Activated naive CD4-positive, alpha-beta T cell treated with anti-CD3 and anti-CD28 coated beads, Interleukin-2, amount 50 U/mL, for 72 hours (primary cell): ENCODE measurements at places on chromosomes 13 and 19. TPM values are rescaled to one million over a fixed set of nuclear protein-coding genes. Genes with fewer than 3 reads are reported as not detected.
A peak's percentile ranks its signal among the peaks of the same experiment; 100 is the strongest.

DNA sequence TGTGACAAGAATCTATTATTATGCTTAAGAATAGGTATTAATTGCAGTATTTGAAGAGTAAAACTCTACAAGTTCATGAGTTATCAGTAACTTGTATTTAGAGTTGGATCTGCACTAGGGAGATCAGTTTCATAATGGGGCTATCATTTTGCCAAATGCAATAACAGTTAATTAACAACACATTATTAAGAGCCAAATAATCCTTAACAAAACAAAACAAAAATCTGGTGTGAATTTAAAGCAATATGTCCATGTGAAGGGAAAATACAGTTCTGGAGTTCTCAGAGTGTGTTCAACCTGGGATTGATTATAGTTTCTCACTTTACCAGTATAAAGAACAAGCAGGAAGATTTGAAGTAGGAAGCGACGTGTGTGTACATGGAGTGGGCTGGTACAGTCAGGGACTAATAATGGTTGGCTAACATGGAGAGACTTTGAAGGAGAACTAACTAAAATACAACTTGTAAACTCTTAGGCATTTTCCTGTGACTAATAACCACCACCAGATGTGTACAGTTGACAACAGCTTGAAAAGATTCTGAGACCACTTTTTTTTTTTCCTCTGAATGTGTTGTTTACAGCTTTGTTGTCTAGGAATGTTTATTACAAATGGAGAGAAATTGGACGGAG lies 58.5 kb downstream of the POSTN start:
- DNase-seq: no peak

Gene SLC17A7
- 0.20 TPM for total RNA-seq

Gene UGGT2
- total RNA-seq: not detected

- no peak for DNase-seq
Measured at GRCh38 chr19:46635920-46636761, at the start of gene GNG8. TSS of gene GNG8 (minus strand) at chr19:46636202. CDS start at chr19:46634682, 1,520 bp downstream.

DNA sequence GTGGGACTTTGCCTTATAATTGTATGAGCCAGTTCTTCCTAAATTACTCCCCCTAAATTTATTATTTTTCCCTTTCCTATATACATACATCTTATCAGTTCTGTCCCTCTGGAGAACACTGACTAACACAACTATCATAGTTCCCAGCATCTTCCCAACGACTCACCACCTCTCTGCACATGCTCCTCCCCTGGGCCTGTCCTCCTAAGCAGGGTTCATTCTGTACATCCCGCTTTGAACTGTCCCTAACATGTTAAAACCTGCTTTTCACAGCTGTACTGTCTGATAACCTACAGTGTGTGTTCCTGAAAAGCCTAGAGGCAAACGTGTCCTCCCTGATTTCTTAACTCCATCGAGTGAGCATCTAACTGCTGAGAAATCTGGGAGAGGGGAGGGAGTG lies 141.7 kb downstream of the EFNB2 start:
- DNase-seq: no peak

Gene SOX1
- total RNA-seq: not detected

Gene SHC2
- not detected for total RNA-seq

GRCh38 chr13:71278512-71278911 lies 588.5 kb downstream of the DACH1 start:
- no peak for DNase-seq

Gene GPR12
- not detected for total RNA-seq

Gene PROZ
- total RNA-seq: not detected

Gene CSNK1G2
- 33.1 TPM for total RNA-seq

Gene LILRA1
- total RNA-seq: not detected

- no peak for DNase-seq
Measured at GRCh38 chr19:45547211-45547770, 37.3 kb downstream of the OPA3 start.

Gene BBC3
- total RNA-seq: 84.2 TPM

Gene FLT1
- 4.0 TPM for total RNA-seq

- no peak for DNase-seq
Measured at GRCh38 chr19:48687776-48688175, 8.0 kb upstream of the FUT2 start.

GRCh38 chr19:1244693-1245451 lies 3.3 kb downstream of the ATP5F1D start:
- DNase-seq: no peak

Gene CAPS
- total RNA-seq: 5.1 TPM

DNA sequence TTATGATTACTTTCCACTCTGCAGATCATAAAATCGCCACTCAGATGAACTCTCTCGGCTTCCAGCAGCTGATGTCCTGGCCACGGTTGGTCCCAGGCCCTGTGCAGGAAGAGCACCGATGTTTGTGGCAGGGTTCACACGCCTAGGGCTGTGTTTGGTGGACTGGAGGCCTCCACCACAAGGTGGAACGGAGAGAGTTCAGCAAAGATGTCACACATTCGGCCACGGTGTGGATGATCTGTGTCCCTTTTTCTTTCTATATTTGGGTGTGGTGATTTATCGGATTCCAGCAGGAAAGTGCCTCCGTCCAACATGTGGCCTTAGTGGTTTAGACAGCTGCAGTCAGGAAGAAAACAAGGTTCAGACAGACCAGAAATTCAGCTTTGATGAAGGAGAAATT lies 521 bp upstream of the SHISA2 start:
- DNase-seq: no peak

Gene ZFR2
- total RNA-seq: 0.70 TPM

- peak; percentile 96 for DNase-seq
Measured at GRCh38 chr13:32427852-32428580, at the start of gene N4BP2L1. TSS of gene N4BP2L1 (minus strand) at chr13:32428130. CDS start at chr13:32428082, 48 bp downstream.

- DNase-seq: peak; percentile 53
Measured at GRCh38 chr19:1213391-1214286, 8.1 kb downstream of the STK11 start.

Gene OR7D4
- total RNA-seq: not detected

Gene DMAC2
- total RNA-seq: 46.7 TPM

DNA sequence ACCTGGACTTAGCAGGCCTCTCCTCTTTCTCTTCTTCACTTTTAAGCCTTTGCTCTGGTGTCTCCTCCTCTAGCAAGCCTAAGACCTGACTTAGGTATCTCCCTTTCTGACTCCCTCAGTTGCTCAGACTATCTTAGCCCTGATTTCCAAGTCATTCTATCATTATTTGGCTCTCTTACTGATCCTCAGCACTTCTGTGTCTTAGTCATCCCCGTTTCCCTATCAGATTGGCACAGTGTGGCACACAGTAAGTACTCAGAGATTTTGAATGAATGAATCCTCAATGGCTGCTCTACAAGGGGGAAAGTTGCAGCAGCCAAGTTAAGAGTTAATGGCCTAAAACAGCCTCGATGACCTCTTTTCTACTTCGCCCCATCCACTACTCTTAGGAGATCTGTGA lies 8.2 kb downstream of the KCTD12 start:
- DNase-seq: no peak

DNA sequence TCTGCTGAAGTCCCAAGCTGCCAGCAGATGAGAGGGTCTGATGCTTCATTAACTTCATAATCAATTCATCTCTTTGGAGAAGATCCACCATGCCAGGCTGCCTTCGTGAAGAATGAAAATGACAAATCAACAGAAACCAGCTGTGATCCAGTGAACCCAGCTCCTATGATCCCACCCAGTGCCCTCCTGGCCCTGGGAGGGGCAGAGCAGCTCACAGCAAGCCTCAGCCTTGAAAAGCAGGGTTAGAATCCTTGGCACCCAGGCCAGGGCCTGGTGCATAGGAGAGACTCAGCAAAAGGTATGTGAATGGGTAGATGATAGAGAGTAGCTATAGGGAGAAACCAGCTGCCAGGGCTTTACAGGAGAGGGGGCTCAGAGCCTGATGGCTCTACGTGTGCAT lies 43.6 kb upstream of the UQCRFS1 start:
- no peak for DNase-seq

Gene ELANE
- total RNA-seq: not detected

Gene TUBA3C
- not detected for total RNA-seq

Gene HIPK4
- total RNA-seq: not detected

DNA sequence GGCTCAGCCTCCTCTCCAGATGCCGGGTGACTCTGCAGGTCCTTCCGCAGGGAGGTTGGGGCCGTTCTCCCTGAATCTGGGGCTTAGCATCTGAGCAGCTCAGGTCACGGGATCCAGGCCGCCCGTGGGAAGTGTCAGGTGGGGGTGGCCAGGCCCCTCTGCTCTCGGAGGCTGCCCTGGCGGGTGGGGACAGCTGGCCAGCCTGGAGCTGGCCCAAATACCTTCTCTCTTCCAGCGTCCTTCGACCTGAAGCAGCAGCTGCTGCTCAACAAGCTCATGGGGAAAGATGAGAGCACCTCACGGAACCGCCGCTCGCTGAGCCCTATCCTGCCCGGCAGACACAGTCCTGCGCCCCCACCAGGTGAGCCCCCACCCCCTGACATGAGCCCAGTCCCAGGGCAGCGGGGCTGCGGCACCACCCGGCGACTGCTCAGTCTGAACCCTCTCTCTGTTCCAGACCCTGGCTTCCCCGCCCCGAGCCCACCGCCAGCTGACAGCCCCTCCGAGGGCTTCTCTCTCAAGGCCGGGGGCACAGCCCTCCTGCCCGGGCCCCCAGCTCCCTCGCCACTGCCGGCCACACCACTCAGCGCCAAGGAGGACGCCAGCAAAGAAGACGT lies 19.1 kb downstream of the PEX11G start:
- no peak for DNase-seq

Gene SULT2B1
- total RNA-seq: not detected

DNA sequence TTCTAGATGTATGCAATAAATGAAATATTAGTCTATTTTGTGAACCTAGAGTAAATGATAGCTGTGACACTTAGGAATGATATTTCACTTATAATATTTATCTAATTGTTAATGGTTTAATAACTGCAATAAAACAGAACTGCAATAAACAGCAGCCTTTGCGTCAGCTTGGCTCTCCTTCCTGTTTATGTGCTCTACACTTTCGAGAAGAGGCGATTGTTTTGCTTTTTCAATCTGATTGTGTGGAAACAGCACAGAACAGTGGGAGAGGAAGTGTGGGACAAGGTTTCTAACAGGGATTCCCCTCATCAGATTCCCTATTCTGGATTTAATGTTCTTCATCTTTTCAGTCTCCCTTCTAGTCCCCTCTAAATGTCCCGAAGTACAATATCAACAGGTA lies 17.3 kb upstream of the TRPC4 start:
- DNase-seq: no peak

DNA sequence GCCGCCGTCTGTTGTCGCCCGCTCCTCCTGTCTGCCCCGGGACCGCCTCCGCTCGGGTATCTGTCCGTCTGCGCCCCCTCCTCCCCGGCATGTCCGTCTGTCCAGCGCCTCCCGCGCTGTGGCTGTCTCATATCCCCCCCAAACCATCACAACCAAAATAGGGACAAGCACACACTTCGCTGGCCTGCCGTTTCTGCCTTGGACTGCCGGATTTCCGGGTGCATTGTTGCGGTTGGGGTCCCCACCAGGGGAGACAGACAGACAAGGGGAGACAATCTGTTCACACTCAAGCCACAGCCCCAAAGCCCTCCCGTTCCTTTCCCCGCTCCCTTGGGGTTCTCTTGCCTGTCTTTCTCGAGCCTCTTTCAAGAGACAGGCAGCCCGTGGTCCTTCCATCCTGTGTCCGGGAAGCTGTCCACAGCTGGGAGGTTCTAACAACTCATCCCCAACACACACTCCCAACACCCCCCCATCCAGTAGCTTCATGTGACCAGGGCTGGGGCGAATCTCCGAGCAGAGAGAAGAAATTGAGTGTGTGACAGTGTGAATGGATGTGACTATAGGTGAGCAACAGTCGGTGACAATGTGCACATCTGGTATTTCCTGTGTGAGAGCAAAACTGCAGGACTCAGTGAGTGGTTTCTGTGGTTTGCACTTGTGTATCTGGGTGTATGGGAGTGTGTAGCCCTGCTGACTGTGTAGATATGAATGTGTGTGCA lies 16.5 kb upstream of the FOSB start:
- DNase-seq: peak; percentile 68

- DNase-seq: no peak
Measured at GRCh38 chr13:110634558-110634957, 19.2 kb downstream of the NAXD start.

GRCh38 chr19:33683881-33684537 lies 62.3 kb downstream of the CHST8 start:
- DNase-seq: no peak

GRCh38 chr19:22616659-22617058 lies 17.5 kb upstream of the ZNF492 start:
- DNase-seq: no peak

- no peak for DNase-seq
Measured at GRCh38 chr19:41420101-41420880, 6.9 kb downstream of the B3GNT8 start.

DNA sequence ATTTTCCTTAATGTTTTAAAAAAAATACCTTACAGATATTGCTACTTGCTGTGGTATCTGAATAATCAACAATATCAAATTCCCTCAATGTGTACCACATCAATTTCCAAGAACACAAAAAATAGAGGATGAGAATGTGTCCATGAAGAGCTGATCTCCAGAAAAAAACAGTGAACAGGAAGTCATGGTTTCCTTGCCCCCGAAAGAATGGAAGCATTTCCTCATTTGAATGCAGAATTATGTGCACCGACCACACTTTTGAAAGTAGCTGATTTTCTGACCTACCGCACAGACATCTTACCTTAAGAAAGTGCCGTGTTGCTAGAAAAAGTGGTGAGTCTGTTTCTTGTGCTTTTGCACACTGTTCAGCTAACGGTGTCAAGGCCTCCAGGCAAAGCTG lies 13.4 kb upstream of the EEF1AKMT1 start:
- DNase-seq: no peak

DNA sequence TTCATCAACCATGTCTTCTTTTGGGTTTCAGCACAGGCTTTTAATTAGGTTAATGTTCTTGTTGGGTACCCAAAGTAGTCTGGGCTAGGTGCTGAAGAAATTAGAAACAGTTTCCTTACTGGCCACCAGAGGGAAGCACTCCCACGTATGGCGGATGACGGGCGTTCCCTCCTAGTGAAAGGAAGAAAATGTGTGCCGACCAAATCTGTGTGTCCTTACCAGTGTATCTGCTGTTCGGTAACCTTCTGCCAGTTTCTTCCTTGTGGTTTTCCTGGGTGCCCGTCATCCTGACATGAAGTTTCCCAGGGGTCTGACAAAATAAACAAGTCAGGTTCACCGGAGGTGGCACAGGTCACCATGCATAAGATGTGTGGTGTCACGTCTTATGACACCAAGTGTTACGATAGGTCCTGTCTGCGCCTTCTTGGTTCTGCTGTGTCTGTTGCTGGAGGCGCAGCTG lies 6.0 kb upstream of the WDR88 start:
- no peak for DNase-seq

Gene FBXO27
- 0.35 TPM for total RNA-seq

Gene CEACAM7
- not detected for total RNA-seq

- no peak for DNase-seq
Measured at GRCh38 chr13:102881819-102882686, 36.2 kb downstream of the ERCC5 start.

- no peak for DNase-seq
Measured at GRCh38 chr19:1852581-1853128, 4.4 kb upstream of the REXO1 start.

GRCh38 chr13:65929436-65929835 lies 1300.7 kb downstream of the PCDH9 start:
- DNase-seq: no peak

- no peak for DNase-seq
Measured at GRCh38 chr19:48874303-48875135, 2.3 kb downstream of the PPP1R15A start.

GRCh38 chr13:50548586-50548985 lies 294.9 kb downstream of the DLEU7 start:
- no peak for DNase-seq

Gene KLC3
- total RNA-seq: not detected
